Natural killer cell treated with Interleukin-12 subunit alpha and Interleukin-12 subunit beta and Interleukin-15 and Interleukin-18, amount 100 ng/mL, for 72 hours (primary cell): ENCODE measurements at places on chromosomes 1 and 21.
A peak's percentile ranks its signal among the peaks of the same experiment; 100 is the strongest.

DNA sequence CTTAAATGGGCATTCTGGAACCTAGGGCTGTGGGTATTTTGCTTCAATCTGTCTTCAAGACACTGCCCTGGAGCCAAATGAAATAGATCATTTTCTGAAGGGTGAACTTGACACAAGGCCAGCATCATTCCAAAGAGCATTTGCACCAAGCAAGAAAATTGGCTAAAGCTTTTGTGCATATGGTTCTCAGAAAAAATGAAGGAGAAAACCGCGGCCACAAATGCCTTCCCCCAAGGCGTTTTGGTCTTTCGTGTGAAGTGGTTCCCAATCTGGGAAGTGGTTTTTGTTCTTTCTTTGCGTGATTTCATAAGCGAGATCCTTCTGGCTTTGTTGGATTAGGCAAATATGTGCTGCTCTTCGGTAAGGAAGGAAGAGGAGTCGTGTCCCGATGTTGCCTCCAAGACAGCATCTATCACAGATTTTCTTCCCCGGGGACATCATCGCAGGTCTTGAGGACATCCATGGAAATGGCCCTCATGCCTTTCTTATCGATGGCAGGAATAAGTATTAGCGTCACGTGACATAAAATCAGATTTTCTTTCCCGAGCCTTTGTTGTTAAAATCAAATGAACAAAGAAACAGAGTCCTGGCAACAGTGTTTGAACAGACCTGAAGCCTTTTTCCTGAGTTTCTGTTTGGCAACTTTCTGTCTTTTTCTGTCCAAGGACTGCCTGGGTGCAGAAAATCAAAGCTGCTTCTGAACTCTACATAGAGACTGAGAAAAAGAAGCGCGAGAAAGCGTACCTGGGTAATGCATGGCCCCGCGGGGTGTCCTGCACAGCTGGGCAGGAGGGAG is 31.0 kb downstream of the ATP5PO start:
- H3K36me3 ChIP-seq = no peaks in the 10 kb centered on the region
- no peak for DNase-seq
- no peak overlapping the region for H3K4me3 ChIP-seq
- H3K4me1 ChIP-seq = no peaks in the 10 kb centered on the region
- H3K27ac ChIP-seq = no peak overlapping the region

- no peaks in the 10 kb centered on the region for H3K36me3 ChIP-seq
- no peak overlapping the region for H3K4me3 ChIP-seq
- no peak for DNase-seq
- H3K27me3 ChIP-seq = peaks cover 12% of the 10 kb centered on the region
- no peak overlapping the region for H3K27ac ChIP-seq
- H3K4me1 ChIP-seq = no peaks in the 10 kb centered on the region
Observed at GRCh38 chr1:183164963-183165362, 21.1 kb upstream of the LAMC2 start.

DNA sequence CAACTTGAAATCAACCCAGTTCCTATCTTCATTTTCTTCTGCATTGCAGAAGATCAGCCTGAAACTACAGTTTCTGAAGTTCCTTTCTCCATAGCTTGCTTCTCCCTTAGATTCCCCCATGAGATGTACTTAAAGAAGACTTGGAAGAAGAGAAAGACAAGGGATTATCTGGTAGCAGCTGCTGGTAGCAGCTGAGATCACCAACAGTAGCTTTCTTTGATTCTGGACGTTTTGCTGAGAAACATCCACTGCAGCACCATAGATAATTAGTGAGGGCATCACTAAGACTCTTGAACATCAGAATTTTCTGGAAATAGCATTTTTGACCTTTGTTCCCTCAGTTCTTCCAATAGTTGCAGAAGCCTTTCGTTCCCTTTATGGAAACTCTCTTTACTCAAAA is 465 bp upstream of the CFHR3 start:
- DNase-seq = no peak
- H3K4me1 ChIP-seq = no peaks in the 10 kb centered on the region
- no peak overlapping the region for H3K4me3 ChIP-seq
- H3K36me3 ChIP-seq = no peaks in the 10 kb centered on the region

DNA sequence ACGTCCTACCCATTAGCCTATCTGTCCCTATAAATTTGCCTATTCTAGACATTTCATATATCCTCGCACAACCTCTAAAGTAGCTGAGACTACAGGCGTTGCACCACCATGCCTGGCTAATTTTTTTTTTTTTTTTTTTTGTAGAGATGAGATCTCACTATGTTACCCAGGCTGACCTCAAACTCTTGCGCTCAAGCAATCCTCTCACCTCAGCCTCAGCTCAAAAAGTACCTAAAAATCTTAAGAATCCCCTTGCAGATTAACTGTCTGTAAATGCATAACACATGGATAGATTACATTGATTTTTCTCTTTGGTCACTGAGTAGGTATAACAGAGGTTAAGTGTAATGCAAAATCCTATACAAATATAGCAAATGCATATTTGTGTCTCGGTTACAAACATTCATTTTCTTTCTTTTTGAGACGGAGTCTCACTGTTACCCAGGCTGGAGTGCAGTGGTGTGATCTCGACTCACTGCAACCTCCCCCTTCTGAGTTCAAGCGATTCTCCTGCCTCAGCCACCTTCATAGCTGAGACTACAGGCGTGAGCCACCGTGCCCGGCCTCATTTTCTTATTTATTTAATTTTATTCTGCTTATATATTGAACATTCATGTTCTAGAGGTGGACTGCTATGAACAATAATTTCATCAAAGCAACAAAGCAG is 2.3 kb downstream of the HORMAD1 start:
- no peaks in the 10 kb centered on the region for H3K36me3 ChIP-seq
- no peak for DNase-seq
- H3K4me1 ChIP-seq = peaks cover 4% of the 10 kb centered on the region
- no peak overlapping the region for H3K4me3 ChIP-seq
- H3K27ac ChIP-seq = no peak overlapping the region
- H3K27me3 ChIP-seq = no peaks in the 10 kb centered on the region

DNA sequence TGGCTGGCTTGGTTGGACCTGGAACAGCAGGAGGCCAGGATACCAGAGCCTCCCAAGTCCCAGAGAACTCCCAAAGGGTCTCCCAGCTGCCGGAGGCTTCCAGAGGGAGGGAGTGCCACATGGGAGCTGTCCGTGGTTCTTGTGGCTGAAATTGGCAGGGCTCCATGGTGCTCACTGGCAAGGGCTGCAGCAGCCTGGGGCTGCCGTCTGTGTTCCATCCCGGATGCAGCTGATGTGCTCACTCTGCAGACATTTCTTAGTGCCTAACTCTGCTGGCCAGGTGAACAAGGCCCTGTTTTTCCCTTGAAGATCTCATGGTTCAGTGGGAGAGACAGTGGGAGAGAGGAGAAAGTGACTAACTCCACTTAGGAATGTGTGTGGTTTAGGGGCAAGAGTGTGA is 261.1 kb downstream of the CAMTA1 start:
- H3K27me3 ChIP-seq = peaks cover 7% of the 10 kb centered on the region
- H3K4me1 ChIP-seq = no peaks in the 10 kb centered on the region
- peak; percentile 34 for DNase-seq
- H3K27ac ChIP-seq = no peak overlapping the region

DNA sequence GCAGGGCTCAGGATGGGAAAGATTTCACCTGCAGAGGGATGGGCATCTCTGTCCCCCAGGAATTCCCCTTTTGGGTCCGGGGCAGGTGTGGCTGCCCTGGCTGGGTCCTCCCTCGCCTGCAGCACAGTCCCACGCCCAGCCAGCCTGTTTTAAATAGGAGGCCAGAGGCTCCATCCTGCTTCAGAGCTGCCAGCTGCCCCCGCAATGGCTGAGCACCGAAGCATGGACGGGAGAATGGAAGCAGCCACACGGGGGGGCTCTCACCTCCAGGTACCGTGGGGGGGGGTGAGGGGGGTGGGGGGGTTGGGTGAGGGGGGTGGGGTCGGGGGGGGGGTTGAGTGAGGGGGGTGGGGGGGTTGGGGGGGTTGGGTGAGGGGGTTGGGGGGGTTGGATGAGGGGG is 3.6 kb downstream of the SCNN1D start:
- DNase-seq = no peak
- H3K36me3 ChIP-seq = no peaks in the 10 kb centered on the region
- no peak overlapping the region for H3K27ac ChIP-seq
- no peak overlapping the region for H3K4me3 ChIP-seq
- H3K27me3 ChIP-seq = no peaks in the 10 kb centered on the region

- no peak overlapping the region for H3K4me3 ChIP-seq
- no peaks in the 10 kb centered on the region for H3K4me1 ChIP-seq
- DNase-seq = no peak
- H3K36me3 ChIP-seq = no peaks in the 10 kb centered on the region
- peaks cover 7% of the 10 kb centered on the region for H3K27me3 ChIP-seq
Observed at GRCh38 chr1:7406641-7407543, 364.2 kb upstream of the VAMP3 start.

- H3K36me3 ChIP-seq = no peaks in the 10 kb centered on the region
- H3K4me1 ChIP-seq = no peaks in the 10 kb centered on the region
- no peaks in the 10 kb centered on the region for H3K27me3 ChIP-seq
- no peak overlapping the region for H3K4me3 ChIP-seq
- H3K27ac ChIP-seq = no peak overlapping the region
Observed at GRCh38 chr1:88847643-88848042, 43.7 kb downstream of the GTF2B start.

- no peaks in the 10 kb centered on the region for H3K36me3 ChIP-seq
- no peak overlapping the region for H3K27ac ChIP-seq
- no peak for DNase-seq
- H3K4me3 ChIP-seq = no peak overlapping the region
- no peaks in the 10 kb centered on the region for H3K27me3 ChIP-seq
- H3K4me1 ChIP-seq = peaks cover 5% of the 10 kb centered on the region
Observed at GRCh38 chr1:218476385-218476784, 131.2 kb downstream of the TGFB2 start.

DNA sequence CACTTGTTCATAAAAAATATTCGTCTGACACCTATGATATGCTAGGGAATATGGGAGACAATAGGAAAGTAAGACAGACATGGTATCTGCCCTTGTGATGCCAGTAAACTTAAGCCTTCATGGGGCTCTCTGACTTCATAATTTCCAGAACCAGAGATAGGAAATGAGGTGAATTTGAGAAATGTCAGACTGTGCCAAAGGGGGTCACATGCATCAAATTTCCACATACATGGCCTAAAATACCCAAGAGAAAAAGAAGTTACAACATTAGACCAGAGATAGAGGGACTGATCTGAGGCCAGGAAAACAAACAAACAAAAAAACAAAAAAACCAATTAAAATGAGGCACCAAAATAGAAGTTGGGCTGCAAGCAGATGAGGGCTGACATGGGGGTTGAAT is 75.7 kb downstream of the DISC1 start:
- DNase-seq = no peak
- no peak overlapping the region for H3K27ac ChIP-seq
- no peaks in the 10 kb centered on the region for H3K36me3 ChIP-seq

GRCh38 chr21:42079008-42079938 is 8.2 kb downstream of the UMODL1 start:
- no peaks in the 10 kb centered on the region for H3K36me3 ChIP-seq
- no peak overlapping the region for H3K27ac ChIP-seq
- no peak for DNase-seq
- no peak overlapping the region for H3K4me3 ChIP-seq

- DNase-seq = no peak
- H3K27ac ChIP-seq = no peak overlapping the region
- H3K4me1 ChIP-seq = no peaks in the 10 kb centered on the region
- peaks cover 3% of the 10 kb centered on the region for H3K27me3 ChIP-seq
- H3K4me3 ChIP-seq = no peak overlapping the region
Observed at GRCh38 chr1:176539018-176539417, 76.0 kb downstream of the PAPPA2 start.

- no peak overlapping the region for H3K27ac ChIP-seq
- H3K4me1 ChIP-seq = peaks cover 19% of the 10 kb centered on the region
- no peaks in the 10 kb centered on the region for H3K36me3 ChIP-seq
- no peak for DNase-seq
- H3K4me3 ChIP-seq = no peak overlapping the region
Observed at GRCh38 chr1:235925016-235925415, 58.3 kb upstream of the LYST start.

GRCh38 chr21:17726047-17726829 is 92.9 kb downstream of the C21orf91 start:
- no peak overlapping the region for H3K4me3 ChIP-seq
- H3K4me1 ChIP-seq = no peaks in the 10 kb centered on the region
- H3K36me3 ChIP-seq = no peaks in the 10 kb centered on the region
- no peak overlapping the region for H3K27ac ChIP-seq

GRCh38 chr1:25561421-25562100 is 18.2 kb downstream of the LDLRAP1 start:
- H3K27me3 ChIP-seq = no peaks in the 10 kb centered on the region
- H3K36me3 ChIP-seq = no peaks in the 10 kb centered on the region
- DNase-seq = no peak
- no peak overlapping the region for H3K4me3 ChIP-seq
- peak overlapping the region; percentile 83 for H3K27ac ChIP-seq
- H3K4me1 ChIP-seq = peaks cover 20% of the 10 kb centered on the region

GRCh38 chr1:11429226-11429625 is 49.7 kb upstream of the DISP3 start:
- H3K36me3 ChIP-seq = no peaks in the 10 kb centered on the region
- no peak overlapping the region for H3K4me3 ChIP-seq
- DNase-seq = no peak
- H3K27ac ChIP-seq = no peak overlapping the region
- no peaks in the 10 kb centered on the region for H3K27me3 ChIP-seq

GRCh38 chr1:179630719-179631118 is 39.1 kb downstream of the TDRD5 start:
- H3K36me3 ChIP-seq = no peaks in the 10 kb centered on the region
- no peaks in the 10 kb centered on the region for H3K4me1 ChIP-seq
- H3K27ac ChIP-seq = no peak overlapping the region
- no peaks in the 10 kb centered on the region for H3K27me3 ChIP-seq
- no peak overlapping the region for H3K4me3 ChIP-seq
- no peak for DNase-seq

DNA sequence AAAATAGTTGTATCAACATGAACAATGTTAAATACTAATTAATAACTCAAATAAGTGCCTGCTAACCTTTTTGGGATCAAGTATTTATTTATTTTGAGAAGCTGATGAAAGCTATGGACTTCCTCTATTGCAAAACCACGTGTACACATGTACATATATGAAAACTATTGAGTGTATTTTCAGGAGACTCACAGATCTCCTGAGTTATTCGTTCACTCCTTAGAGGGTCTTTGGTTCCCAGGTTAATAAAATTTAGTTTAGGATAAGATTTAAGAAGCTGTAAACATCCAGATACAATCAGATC is 130.5 kb downstream of the DISC1 start:
- no peak for DNase-seq
- H3K4me3 ChIP-seq = no peak overlapping the region
- H3K27ac ChIP-seq = no peak overlapping the region

GRCh38 chr1:30476476-30476875 is 246.9 kb downstream of the MATN1 start:
- no peak overlapping the region for H3K27ac ChIP-seq
- peaks cover 7% of the 10 kb centered on the region for H3K36me3 ChIP-seq
- H3K4me3 ChIP-seq = no peak overlapping the region

GRCh38 chr1:53586765-53587164 is 127.6 kb downstream of the DMRTB1 start:
- no peak for DNase-seq
- no peak overlapping the region for H3K4me3 ChIP-seq
- peaks cover 42% of the 10 kb centered on the region for H3K27me3 ChIP-seq
- no peak overlapping the region for H3K27ac ChIP-seq

GRCh38 chr1:109191377-109191776 is 22.3 kb upstream of the SARS1 start:
- no peak for DNase-seq
- H3K4me3 ChIP-seq = no peak overlapping the region
- H3K4me1 ChIP-seq = no peaks in the 10 kb centered on the region
- H3K27ac ChIP-seq = no peak overlapping the region
- no peaks in the 10 kb centered on the region for H3K36me3 ChIP-seq
- no peaks in the 10 kb centered on the region for H3K27me3 ChIP-seq
